ENCODE measurements at places on chromosomes 7 and 10. TPM values are rescaled to one million over a fixed set of nuclear protein-coding genes. Genes with fewer than 3 reads are reported as not detected.

Gene LOXL4
- total RNA-seq = not detected

Gene ZNF736
- total RNA-seq = 31.0 TPM

Gene AOAH
- 23.5 TPM for total RNA-seq

Gene CRPPA
- total RNA-seq = 0.53 TPM

Gene ZNF438
- 5.2 TPM for total RNA-seq

Gene GPC2
- total RNA-seq = 14.2 TPM

Gene FEZF1
- not detected for total RNA-seq

Gene HOXA10
- total RNA-seq = 0.19 TPM

Gene C10orf67
- 0.39 TPM for total RNA-seq

Gene ITPRID1
- total RNA-seq = not detected

Gene PHKG1
- total RNA-seq = 2.6 TPM

Gene GDF2
- not detected for total RNA-seq
